ENCODE measurements at places on chromosomes 16 and 17. TPM values are rescaled to one million over a fixed set of nuclear protein-coding genes. Genes with fewer than 3 reads are reported as not detected.

DNA sequence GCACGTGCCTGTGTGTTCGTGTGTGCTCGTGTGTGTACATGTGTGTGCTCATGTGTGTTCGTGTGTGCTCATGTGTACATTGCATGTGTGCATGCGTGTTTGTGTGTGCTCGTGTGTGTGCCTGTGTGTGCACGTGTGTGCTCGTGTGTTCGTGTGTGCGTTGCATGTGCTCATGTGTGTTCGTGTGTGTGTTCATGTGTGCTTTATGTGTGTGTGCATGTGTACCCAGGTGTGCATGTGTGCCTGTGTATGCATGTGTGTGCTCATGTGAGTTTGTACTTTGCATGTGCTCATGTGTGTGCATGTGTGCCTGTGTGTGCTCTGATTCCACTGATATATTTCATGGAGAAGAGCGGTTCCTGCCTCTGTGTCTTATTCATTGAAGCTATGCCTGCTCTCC lies 265.5 kb downstream of the FOXL1 start:
- no peak for DNase-seq

DNA sequence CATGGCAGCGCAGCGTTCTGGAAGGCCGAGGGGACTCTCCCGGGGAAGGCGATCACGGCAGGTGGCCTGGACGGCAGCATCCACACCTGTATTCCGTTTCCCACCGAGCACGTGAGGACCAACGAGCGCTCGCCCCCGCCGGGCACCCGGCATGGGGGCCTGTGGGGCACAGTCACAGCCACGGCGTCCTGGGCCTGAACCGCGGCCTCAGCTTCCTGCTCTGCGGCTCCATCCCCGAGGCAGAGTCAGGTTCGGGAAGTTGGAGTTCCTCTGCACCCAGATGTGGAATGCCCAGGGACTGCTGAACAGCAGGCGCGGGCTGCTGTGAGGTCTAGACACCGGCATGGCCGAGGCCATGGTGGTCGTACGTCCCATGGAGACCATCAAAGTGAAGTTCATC lies 1713.9 kb downstream of the TP53TG3F start:
- no peak for DNase-seq

DNA sequence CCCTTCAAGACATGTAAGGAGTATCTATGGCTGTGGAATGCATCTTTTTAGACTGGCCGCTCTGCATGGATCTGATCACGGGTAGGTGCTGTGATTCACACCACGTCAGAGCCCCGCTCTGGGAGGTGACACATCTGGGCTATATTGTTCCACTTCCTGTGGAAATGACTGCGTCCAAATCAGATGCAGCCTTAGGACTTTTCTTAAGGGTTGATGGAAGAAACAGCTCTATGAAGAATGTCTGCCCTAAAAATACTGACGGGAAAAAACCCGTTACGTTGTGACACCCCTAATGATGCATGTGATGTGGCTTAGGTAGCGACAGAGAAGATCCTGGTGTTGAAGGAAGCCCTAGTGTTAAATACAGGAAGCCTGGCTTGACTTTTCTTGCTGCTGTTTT lies 12.2 kb downstream of the BANP start:
- DNase-seq = peak; percentile 80

- DNase-seq = no peak
Measured at GRCh38 chr16:81478876-81479511, 34.4 kb downstream of the CMIP start.

DNA sequence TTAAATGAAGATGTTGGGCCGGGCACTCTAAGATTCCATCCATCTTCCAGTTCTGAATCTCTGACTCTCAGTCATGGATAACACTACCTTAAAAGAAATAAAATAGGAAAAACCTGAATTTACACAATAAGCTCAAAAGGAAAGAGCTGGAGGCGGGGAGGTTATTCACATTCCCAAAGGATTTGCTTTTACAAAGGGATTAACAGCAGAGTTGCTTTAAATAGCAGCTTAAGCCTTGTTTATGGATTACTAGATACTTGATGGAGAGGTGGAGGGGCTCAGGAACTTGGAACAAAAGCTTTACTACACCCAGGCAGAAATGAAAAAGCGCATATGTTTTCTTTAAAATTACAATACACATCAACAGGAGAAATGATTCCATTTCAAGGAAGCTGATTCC lies 84.5 kb downstream of the XYLT1 start:
- DNase-seq = no peak

DNA sequence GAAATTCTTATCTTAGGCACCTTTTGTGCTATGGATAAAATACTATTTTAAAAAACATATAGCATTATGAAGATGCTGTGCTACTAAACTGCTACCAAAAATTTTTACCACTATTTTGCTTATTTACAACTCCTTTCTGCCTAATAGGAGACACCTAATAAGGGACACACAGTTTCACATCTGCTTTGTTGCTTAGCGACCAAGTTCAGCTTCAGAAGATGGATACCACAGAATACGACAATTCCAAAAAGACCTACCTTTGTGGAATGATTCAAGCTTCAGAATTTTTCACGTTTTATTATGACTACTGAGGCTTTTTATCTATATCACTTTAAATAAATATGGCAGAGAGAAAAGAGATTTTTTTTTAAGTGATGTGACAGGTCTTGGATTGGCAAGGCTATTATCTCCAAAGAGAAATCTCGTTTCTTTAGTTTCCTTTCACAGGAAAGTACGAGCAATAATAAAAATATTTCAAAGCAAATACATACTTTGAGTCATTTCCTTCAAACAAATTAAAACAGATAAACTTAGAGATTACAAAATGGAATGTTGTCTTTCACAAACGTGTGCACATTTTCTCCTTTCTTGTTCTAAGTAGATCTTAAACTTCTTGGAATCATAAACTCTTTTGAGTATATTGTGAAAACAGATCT lies 35.4 kb downstream of the SPAG9 start:
- no peak for DNase-seq

GRCh38 chr17:81416612-81417011 lies 21.4 kb downstream of the BAHCC1 start:
- DNase-seq = no peak

DNA sequence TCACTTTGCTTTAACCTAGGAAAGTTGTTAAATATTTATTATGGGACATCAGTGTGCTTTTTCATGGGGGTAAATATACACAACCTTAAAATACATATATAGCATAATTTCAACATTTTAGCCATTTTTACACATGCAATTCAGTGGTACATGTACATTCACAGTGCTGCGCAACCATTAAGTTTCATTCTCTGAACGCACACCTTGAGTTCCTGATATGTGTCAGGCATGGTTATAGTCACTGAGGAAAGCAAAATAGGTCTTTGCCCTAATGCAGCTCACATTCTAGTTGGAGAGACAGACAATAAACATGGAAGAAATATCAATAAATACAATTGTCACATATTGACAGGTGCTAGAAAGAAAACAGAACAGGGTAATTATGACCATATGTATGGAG lies 12.8 kb upstream of the CNEP1R1 start:
- no peak for DNase-seq

DNA sequence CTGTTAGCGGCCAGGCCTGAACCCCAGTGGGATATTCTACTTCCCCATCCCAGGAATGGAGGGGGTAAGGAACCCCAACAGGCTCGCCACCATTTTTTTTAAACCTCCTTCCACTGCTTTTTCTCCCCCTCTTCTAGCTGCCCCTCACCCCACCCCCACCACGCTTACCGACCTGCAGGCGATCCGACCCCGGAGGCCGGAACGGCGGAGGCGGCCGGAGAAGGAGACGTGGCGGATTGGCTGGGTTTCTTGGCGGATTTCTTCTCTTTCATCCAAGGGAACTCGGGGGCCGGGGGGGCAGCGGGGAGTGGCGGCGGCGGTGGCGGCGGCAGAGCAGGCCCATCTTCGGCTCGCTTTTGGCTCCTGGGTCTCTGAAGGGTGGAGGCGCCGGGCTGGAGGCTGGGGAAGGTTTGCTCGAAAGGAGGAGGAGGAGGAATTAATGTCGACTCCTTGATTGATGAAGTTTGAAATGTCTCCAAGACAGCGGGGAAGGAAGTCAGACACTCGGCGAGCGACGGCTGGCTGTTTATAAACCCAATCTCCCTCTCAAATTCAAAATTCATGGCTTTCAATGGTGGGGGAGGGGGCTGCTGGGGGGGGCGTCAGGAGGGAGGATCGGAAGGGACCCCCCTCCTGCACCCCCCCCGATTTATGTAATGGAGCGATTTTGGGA lies 424 bp downstream of the HOXB2 start:
- peak; percentile 62 for DNase-seq

DNA sequence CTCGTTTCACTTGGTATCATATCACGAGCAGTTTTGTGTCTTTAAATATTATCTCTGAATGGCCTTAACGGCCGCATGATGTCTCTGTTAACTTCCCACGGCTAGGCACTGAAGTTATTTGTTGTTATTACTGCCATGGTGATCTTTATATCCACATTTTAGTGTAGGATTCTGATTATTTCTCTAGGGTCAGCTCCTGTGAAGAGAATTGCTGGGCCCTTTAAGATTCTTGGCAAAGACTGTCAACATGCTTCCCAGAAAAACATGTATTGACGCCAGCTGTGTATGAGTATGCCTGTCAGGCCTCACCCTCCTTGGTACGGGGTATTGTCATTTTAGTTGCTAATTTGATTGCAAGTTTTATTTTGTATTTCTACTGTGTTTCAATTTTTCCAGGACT lies 263.5 kb downstream of the SNX29 start:
- no peak for DNase-seq

GRCh38 chr16:30348929-30349328 lies 6.2 kb downstream of the CD2BP2 start:
- DNase-seq = no peak

DNA sequence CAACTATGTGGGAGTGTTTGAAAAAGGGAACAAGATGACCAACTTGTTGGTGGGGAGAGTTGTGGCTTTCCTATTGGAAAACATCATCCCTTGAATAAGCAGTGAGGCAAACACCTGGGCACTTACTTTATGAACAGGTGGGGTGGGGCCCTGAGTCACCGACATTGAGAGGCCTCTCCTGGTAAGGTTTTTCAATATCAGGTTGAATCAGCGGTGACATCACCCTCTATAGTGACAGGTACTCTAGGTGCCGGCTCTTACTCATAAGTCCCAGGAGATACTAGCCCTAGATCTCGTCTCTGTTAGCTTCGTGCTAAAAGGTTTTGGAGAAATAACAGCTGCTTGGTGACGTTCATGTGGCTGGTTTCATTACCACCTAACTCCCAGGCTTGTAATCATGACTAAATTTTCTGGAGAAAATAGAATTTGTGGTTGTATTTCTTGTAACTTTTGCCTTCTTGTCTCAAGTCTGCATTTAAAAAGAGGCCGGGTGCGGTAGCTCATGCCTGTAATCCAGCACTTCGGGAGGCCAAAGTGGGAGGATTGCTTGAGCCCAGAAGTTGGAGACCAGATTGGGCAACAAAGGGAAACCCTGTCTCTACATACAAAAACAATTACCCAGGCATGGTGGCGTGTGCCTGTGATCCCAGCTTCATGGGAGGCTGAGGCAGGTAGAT lies 19.3 kb downstream of the CDH1 start:
- DNase-seq = peak; percentile 85

GRCh38 chr17:40514013-40514875 lies 12.8 kb upstream of the TNS4 start:
- DNase-seq = no peak

GRCh38 chr16:53998966-53999522 lies 287.5 kb downstream of the IRX3 start:
- DNase-seq = no peak

DNA sequence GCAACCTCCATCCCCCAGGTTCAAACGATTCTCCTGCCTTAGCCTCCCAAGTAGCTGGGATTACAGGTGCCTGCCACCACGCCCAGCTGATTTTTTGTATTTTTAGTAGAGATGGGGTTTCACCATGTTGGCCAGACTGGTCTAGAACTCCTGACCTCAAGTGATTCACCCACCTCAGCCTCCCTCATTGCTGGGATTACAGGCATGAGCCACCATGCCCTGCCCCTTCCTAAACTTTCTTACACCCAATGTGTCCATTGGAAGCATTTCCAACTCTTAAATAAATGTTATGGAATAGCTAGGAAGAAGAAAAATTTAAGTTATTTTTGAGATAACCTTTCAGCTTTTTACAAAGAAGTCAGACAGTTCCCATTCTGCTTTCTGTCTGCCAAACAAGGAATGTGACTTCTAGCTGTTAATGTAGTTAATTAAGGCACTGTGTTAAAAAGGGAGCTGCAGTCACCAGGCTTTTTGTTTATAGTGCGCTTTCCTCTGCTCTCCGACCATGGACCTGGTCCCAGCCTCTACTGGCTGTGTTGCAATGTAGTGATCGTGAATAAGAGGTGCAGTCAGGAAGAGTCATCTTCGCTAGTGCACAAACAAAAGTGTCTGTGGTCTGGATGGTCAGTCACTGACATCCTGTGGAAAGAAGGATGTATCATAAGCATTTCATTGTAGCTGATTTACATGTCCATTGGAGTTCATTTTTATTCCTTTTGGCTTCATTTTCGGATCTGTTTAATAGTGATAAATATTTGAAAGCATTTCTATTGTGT lies 39.7 kb downstream of the USP10 start:
- DNase-seq = no peak

DNA sequence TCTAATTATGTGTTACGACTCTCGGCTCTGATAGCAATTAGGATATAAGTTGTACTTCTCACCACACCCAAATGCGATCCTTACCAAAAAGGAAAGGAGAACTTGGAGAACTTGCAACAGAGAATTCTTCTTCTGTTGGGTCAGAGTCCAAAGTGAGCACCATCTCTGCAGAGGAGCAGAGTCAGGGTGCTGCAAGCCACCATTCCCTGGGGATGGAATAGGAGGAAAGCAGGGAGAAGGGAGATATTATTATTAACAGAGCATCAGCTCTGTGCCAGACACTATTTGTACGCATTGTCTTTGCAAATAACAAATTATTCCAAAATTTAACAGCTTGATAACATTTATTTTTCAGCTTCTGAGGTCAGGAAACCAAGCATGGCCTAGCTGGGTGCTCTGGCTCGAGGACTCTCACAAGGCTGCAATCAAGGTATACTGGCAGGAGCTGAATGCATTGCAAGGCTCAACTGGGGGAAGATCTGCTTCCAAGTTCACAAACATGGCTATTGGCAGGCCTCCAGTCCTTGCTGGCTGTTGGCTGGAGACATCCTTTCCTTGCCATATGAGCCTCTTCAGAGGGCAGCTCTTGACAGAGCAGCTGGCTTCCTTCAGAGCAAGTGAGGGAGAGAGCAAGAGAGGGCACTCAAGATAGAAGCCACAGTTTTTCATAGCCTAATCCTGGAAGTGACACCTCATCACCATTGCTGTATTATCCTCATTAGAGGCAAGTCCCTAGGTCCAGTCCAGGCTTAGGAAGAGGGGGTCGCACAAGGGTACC lies 296.2 kb upstream of the CDH5 start:
- DNase-seq = no peak

DNA sequence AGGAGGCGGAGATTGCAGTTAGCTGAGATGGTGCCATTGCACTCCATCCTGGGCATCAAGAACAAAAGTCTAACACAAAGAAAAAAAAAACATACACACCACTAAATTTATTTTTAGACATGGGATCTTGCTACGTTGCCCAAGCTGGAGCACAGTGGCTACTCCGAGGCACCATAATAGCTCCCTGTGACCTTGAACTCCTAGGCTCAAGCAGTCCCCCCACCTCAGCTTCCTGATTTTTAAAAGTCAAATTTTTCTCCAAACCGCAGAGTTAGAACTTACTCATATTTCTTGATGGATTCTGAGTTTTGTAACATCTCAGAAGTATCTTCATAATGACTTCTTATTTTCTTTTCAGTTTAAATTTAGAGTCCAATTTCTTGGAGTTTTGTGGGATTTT lies 3.4 kb downstream of the CMTM4 start:
- DNase-seq = no peak

RAMP2 gene
- not detected for total RNA-seq

PRR35 gene
- total RNA-seq = 0.10 TPM

All from activated T-cell treated with anti-CD3 and anti-CD28 coated beads, Interleukin-2, amount 50 U/mL, for 72 hours (primary cell).